ENCODE measurements at places on chromosomes 11 and 22.

DNA sequence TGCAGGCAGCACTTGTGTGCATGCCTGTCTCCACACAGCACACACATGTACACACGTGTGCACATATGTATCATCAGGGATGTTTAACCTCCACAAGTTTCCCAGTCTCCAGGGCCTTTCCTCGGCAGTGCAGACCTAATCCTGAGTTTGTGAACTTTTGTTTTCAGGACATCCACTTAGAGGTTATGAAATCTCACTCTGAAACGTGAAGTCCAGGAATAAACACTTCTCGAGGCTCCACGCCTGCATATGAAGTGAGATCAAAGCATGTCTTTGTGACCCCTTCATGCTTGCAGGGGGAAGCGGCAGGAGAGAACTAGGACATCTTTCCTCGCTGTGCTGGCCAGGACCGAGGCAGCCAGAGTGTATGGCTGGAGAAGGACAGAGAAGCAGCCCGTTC is 3.1 kb downstream of the SHISAL1 start:
- DNase-seq, result no peak

DNA sequence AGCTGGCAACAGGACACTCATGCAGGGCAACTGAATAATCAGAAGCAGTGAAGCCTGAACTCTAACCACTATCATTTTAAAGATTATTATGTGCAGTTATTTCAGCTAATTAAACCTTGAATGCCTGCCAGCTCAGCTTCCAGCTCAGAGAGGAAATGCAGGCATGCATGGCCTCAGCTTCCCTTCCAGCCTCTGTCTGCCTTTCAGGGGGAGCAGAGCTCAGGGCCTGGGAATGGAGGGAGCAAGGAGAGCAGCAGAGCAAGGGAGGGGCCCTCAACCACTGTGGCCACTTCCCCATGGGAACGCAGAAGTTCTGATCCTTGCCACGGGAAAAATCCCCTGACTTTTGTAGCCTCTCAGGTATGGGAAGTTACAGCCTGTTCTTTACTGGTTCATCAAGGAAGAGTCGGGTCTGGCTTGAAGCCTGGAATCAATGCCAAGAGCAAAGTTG is 32.5 kb upstream of the APLNR start:
- DNase-seq, result no peak

DNA sequence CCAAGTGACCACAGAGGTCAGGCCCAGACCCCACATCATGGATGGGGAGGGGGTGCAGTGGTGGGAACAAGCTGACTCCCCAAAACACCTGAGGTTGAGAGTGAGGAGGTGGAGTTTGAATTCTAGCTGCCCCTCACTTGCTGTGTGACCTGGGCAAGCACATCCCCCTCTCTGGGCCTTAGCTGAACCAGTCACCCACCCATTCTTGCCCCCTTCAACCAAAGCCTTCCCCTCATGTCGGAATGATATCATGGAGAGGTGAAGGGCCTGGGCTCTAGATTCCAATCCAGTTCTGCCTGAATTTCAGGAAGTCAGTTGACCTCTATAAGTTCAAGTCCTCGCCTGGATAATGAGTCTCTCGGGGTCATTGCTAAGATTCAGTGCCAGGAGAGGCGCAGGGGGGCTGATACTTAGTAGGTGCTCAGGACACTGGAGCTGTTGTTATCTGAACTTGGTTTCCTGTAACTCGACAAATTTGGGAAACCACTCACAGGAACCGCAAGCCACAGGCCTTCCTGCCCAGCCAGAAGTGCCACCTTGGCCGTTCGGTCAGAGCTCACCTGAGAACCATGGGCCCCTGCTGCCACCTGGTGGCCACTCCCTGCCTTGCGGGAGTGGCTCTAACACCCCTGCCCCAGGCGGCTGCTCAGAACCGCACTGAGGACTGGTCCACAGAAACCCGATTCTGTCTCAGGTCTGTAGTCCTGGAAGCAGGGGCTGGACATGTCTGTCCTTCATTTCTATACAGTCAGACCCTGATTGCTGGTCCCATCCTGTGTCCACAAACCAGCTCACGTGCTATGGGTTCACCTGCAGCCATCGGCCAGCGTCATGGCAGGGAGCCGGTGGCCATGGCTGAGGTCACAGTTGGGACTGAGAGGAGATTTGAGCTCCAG is 6.9 kb downstream of the CDC42EP1 start:
- DNase-seq, result peak; percentile 77

- DNase-seq, result no peak
These were observed 3.0 kb upstream of the APOL4 start for GRCh38 chr22:36204632-36205015.

GRCh38 chr11:111026241-111026640 is 219.3 kb upstream of the POU2AF2 start:
- no peak for DNase-seq

DNA sequence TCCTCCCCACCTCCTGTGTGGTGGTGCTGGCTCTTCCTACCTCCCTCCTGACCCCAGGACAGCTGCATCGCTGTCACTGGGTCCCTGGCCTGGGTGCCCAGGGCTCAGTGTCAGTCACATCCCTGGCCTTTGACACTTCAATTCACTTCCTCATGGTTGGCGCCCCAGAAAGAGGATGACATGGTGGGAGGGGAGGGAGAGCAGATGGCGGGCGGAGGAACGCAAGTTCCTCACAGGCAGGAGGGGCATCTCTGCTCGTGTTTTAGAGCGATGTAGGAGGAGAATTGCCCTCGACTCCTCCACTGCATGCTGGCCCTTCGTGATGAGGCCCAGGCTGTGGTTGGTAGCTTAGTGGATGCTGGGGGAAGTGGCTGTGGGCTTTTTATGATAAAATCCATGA is 35.1 kb upstream of the KRTAP5-7 start:
- DNase-seq, result no peak

- DNase-seq, result no peak
These were observed 601.8 kb downstream of the INSC start for GRCh38 chr11:15716550-15716949.

DNA sequence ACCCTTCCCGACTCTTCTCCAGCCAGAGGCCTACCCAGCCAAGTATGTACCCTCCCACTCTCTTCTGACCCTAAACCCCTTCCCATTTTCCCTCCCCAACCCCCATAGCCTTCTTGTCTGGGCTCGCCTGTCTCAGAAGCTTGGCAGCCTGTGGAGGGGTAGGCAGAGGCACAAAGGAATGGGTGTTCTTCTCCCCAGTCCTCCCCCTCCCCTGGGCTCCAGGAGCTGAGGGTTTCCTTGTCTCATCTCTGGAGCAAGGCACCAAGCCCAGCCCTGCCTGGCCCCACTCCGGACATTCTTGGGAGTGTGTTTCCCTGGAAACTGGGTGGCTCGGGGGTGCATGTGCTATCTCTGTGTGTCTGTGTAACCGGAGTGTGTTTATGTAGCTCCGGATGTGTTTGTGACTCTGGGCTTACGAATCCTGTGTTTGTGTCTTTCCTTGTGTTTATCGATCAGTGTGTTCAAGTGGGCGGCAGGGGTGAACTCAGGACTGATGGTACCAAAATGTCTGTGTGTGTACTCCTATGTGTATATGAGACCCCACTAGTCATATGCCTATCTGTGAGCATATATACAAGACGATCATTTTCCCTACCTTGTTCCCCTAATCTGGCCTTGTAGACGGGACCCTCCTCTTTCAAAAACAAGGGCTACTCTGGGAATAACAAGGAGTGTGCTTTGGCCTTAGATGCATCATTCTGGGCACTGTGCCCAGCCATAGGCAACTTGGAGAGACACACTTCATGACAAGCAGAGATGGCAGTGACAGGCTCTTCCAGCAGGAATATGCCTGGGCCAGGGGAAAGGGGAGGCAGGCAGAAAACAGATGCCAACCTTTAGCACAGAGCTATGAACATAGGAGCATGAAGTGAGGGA is 10.9 kb downstream of the PHLDB1 start:
- DNase-seq, result no peak

DNA sequence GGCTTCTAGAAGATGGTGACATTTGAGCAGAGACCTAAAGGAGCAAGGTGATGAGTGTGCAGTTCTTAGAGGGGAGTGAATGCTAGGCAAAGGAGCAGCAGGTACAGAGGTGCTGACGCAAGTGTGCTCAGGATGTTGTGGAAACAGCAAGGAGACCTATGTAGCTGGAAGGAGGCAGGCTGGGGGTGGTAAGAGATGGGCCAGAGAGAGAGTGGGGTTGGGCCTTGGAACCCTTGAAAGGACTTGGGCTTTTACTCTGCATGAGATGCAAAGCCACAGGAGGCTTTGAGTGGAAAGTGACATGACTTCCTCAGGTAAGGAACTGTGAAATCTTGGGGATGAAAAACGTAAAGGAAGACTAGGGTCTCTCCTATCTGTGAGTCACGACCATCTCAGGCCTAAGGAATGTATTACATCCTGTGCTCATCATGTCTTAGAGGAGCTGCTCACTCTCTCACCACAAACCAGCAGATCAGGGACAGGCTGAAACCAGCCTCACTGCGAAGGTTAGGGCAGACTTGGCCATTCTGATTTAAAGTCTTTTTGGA is 65.4 kb downstream of the MICAL2 start:
- DNase-seq, result no peak

DNA sequence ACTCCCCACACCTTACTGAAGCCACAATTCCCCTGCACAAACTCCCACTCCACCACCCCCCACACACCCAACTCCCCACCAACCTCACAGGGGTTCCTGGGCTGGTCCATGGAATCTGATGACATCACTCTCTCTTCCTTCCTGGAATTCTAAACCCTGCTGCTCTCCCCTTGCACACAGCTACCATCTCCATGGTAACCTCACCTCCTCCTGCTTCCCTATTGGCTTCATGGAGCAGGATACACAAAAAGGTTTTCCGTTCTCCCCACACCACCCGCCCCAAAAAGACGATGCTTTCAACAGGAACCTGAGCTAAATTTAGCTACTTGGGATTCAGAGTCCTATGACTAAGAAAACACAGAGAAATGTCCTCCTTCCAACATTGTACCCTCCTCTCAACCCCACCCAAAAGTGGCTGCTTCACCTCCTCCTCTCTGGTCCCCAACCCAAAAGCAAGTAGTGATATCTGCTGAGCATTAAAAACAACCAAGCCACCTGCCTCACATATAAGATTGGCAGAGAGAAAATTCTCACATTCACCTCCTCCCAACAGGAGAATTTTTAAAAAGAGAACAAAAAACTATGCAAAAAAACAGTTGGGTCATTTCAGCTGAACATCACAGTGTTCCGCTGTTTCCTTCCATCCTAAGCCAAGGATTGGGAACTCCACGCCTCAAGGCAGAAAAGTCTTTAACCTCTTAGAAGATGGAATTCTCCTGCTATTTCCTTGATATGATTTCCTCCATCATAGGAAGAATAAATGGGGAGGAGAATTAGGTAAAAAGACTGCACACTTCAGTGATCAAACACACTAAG is 66.9 kb downstream of the RBFOX2 start:
- DNase-seq, result no peak

Measured in hematopoietic multipotent progenitor cell treated with erythropoietin and hydrocortisone succinate and interleukin-3 and kit ligand, for 17 days (in vitro differentiated cells).